A549 treated with RU486 at 1 μM for 4 hours (cell line): ENCODE measurements at places on chromosomes 11 and 22. TPM values are rescaled to one million over a fixed set of nuclear protein-coding genes. Genes with fewer than 3 reads are reported as not detected.

OR52I1 gene
- not detected in 5 replicates for total RNA-seq

OR4A47 gene
- not detected in 5 replicates for total RNA-seq

FOLR1 gene
- not detected in 5 replicates for total RNA-seq

PTGDR2 gene
- 0.05 to 0.06 TPM (median 0.06 TPM) in 3 of 5 replicates, not detected in the others for total RNA-seq

PKDREJ gene
- not detected in 5 replicates for total RNA-seq

CDC42BPG gene
- total RNA-seq, result 0.95 to 1.9 TPM (median 1.5 TPM) in 5 replicates

FZD4 gene
- total RNA-seq, result 0.95 to 1.5 TPM (median 1.3 TPM) in 5 replicates

CADM1 gene
- total RNA-seq, result 21.2 to 24.5 TPM (median 22.0 TPM) in 5 replicates

C11orf42 gene
- not detected in 5 replicates for total RNA-seq

PLEKHA7 gene
- total RNA-seq, result 15.9 to 23.1 TPM (median 21.4 TPM) in 5 replicates

NAALADL1 gene
- not detected in 5 replicates for total RNA-seq

WEE1 gene
- 19.0 to 28.2 TPM (median 21.6 TPM) in 5 replicates for total RNA-seq

CSNK2A3 gene
- total RNA-seq, result 1.9 to 2.8 TPM (median 2.2 TPM) in 5 replicates

CNGA4 gene
- total RNA-seq, result 0.07 to 0.19 TPM (median 0.09 TPM) in 3 of 5 replicates, not detected in the others

DNAJB7 gene
- total RNA-seq, result not detected in 5 replicates

RRAS2 gene
- total RNA-seq, result 46.8 to 62.6 TPM (median 57.3 TPM) in 5 replicates

TYR gene
- not detected in 5 replicates for total RNA-seq

APLNR gene
- 0.03 to 0.13 TPM (median 0.09 TPM) in 4 of 5 replicates, not detected in the other for total RNA-seq

LMO2 gene
- total RNA-seq, result 0.31 to 0.97 TPM (median 0.55 TPM) in 5 replicates

CD3G gene
- not detected in 5 replicates for total RNA-seq

DMC1 gene
- total RNA-seq, result 2.6 to 6.1 TPM (median 5.0 TPM) in 5 replicates

LDHAL6A gene
- not detected in 5 replicates for total RNA-seq

GRIA4 gene
- total RNA-seq, result not detected in 5 replicates

GPHA2 gene
- not detected in 5 replicates for total RNA-seq
